ENCODE measurements at places on chromosomes 11 and 22. TPM values are rescaled to one million over a fixed set of nuclear protein-coding genes. Genes with fewer than 3 reads are reported as not detected.
A peak's percentile ranks its signal among the peaks of the same experiment; 100 is the strongest.

ZC3H12C gene
- total RNA-seq = 8.5 TPM

DNA sequence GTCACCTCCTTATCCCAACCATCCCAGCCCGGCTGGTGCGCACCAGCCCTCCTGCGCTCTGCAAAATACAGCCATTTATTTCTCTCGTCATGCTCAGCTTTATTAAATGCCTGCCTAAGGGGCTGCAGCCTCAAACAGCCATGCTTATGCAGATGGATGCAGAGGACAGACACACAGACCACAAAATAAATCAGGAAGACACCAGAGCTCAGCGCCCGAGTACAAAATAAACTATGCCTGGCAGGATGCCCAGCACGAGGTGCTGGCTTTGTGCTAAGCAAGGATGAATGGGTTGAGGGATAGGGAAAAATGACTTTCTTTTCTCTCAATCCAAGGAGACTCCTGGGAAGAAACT is 70.5 kb downstream of the RPUSD4 start:
- no peak for DNase-seq

GRCh38 chr11:78179459-78180071 is 8.9 kb downstream of the KCTD21 start:
- DNase-seq = no peak

DNA sequence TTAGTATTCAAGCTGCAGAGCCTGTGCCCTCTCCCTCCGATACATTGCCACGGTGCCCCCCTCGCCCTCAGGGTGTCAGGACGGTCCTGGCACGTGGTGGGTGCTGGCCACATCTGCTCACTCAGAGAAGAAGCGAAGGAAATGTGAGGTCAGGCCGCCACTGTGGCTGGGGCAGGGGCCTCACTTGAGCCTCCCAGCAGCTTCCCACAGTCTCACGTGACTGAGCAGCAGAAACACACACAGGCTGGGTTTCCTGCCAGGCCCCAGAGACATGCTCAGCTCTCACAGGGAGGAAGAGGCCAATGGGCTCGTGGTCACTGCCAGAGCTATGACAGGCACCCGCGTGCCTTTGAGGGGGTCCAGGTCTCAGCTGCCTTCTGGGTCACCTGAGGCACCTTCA is 37.9 kb upstream of the PRR5 start:
- no peak for DNase-seq

DNA sequence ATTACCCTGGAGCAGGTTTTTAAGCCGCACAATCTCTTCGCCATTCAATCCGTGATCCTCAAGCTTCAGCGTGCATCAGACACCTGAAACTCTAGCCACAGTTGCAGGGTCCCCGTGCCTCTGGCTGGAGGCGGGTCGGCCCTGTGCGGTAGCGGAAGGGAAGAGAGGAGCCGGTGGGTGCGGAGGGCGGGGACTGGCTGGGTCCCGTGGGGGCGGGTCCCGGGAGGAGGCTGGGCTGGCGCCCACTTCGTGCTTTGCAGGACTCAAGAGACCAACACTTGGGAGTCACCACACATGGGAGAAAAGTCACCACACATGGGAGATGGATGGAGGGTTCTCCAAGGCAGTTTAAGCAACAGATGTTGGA is 772 bp downstream of the C22orf15 start:
- DNase-seq = no peak

DNA sequence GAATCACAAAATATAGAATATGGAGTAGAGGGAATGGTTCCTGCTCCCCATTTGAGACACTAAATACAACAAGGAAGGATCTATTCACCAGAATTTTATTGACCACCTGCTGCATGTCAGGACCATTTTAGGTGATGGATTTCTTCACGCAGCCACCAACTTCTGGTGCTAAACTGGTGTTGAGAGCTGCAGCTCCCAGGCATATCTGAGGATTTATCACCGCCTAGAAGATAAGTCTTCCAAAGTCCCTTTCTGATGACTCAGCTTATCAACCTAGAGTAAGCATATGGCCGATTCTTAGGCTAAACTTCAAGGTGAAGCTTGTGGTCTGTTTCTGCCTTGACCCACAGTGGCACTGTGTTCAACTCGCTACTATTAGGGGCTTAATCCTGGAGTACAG is 6.7 kb downstream of the DDI1 start:
- DNase-seq = no peak

- no peak for DNase-seq
Measured at GRCh38 chr22:24003887-24004286, 1.4 kb downstream of the GSTT4 start.

DNA sequence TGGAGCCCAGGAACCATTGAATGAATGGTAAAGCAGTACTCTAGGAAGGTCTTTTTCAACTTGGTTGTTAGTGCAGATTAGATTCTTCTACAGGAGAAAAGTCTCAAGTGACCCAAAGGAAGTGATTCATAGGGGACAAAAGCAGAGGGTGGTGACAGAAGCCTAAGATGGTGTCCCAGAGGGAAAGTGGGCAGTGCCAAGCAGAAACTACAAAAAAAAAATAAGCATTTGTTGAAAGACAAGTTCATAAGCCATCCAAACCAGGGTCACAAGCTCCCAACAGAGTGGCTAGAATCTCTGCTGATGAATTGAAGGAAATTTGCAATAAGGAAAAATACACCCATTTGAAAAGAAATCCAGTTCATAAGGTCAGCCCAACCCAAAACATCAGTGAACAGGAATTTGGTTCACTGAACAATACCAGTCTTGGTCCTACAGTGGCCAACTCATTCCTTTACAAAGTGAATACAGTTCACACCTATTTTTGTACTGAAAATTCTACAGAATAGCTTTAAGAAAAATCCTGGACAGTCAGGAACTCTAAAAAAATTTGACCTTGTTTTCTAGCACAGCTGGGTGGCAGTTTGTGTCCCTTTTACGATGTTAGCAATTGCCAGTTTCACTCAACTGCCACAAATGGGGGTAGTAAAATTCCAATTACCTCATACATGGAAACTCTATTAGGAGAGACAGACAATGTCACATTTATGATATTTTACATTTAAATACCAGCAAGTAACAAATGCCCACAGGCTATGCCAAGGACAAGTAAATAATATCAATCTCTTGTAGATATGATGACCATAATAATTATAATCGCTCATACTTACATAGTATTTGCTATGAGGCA is 21.6 kb upstream of the NUP160 start:
- DNase-seq = no peak

DNA sequence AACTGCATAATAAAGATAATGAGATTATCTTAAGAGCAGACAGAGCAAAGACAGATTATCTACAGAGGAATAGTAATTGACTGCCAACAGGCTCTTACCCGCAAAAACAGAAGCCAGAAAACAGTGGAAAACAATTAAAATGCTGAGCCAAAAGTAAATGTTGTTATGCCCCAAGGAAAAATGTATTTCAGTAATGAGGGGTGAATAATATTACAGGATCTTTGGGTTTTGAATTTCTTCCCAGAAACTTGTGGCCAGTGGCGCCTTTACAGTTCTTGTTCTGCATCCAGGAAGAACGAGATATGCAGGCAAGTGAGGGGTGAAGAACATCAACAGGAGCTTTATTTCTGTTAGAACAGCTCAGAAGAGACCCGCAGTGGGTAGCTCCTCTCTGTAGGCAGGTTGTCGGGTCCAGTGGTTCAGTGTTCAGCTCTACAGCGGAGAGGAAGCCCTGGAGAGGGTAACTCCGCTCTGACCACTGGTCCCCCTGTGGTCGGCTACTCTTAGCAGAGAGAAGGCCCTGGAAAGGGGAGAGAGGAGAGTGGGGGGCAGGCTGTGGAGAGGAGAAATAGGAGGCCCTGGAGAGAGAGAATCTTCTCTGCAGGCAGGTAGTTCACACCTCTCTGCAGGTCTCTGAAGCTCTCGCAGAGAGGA is 51.8 kb upstream of the SC5D start:
- DNase-seq = no peak

- peak; percentile 28 for DNase-seq
Measured at GRCh38 chr11:10770626-10771254, 19.7 kb downstream of the CTR9 start.

- DNase-seq = peak; percentile 50
Measured at GRCh38 chr11:1693327-1694063, 3.5 kb upstream of the KRTAP5-6 start.

GRCh38 chr22:26479043-26479791 is 4.4 kb downstream of the HPS4 start:
- no peak for DNase-seq

DNA sequence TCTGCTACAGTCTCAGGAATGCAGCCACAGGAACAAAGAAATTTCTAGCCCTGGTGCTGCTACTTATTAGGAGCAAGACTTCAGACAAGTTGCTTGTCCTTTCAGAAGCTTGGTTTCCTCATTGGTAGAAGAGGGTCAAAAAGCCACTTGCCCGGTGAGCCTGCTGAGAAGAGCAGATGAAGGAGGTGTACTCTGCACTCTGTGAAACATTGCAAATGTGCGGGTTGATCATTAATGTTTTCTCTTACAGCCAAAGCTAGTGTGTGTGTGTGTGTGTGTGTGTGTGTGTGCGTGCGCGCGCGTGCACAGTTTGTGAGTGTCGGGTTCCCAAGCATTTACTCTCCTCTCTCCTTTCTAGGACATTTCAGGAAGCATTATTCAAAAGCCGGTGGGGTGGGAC is 86.3 kb upstream of the NNMT start:
- DNase-seq = no peak

Measured in NCI-H460 (cell line).